ENCODE measurements at places on chromosomes 1 and 21. TPM values are rescaled to one million over a fixed set of nuclear protein-coding genes. Genes with fewer than 3 reads are reported as not detected.

Gene ANKRD65
- total RNA-seq, result under 0.01 TPM

Gene CCDC185
- total RNA-seq, result not detected

Gene LCE2C
- total RNA-seq, result not detected

Gene FALEC
- not detected for total RNA-seq

Gene DFFB
- 10.5 TPM for total RNA-seq

Gene TBX19
- total RNA-seq, result 1.1 TPM

Gene SLAMF9
- 0.28 TPM for total RNA-seq

Gene FCRL2
- total RNA-seq, result not detected

Gene PLEKHG5
- 16.9 TPM for total RNA-seq

Gene ESPN
- under 0.01 TPM for total RNA-seq

Gene EXO1
- 29.1 TPM for total RNA-seq

Gene FTCD
- 0.28 TPM for total RNA-seq

Gene CYP4A11
- not detected for total RNA-seq

Gene ABCA4
- 2.5 TPM for total RNA-seq

Gene MRTO4
- 21.7 TPM for total RNA-seq

Gene OR2L2
- total RNA-seq, result not detected

Gene CDA
- not detected for total RNA-seq

Gene C4BPA
- not detected for total RNA-seq

Gene SLC45A1
- total RNA-seq, result 1.4 TPM

Gene HSD3B2
- not detected for total RNA-seq

Gene KPRP
- not detected for total RNA-seq

Gene TNFRSF1B
- 15.2 TPM for total RNA-seq

Gene S100A12
- total RNA-seq, result not detected

Gene FCAMR
- not detected for total RNA-seq

Gene SPRR2E
- not detected for total RNA-seq

Gene PLPP3
- 110 TPM for total RNA-seq

Gene CELA3A
- not detected for total RNA-seq

Gene KCNE1
- total RNA-seq, result 0.19 TPM

Gene PPIAL4G
- not detected for total RNA-seq

Gene PHACTR4
- 3.7 TPM for total RNA-seq

All from regular cardiac myocyte (primary cell).